ENCODE measurements at places on chromosomes 2 and 18.

DNA sequence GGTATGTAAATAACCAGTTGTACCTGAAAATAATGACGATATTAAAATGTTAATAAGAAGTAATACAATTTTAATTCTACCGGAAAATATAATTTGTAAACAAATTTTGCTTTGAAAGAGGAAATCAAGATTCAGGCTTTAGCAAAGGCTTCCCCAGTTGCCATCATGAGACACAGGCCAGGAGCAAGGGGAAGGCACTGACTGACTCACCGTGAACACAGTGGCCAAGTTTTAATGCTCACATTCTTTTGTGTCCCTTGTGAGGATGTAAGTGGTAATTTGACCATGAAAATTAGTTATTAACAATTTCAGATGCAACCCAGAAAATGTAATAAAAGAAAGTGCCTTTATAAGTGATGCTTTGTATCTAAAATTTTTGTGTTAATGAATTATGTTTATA lies 164.1 kb downstream of the GREB1L start:
- DNase-seq: no peak

DNA sequence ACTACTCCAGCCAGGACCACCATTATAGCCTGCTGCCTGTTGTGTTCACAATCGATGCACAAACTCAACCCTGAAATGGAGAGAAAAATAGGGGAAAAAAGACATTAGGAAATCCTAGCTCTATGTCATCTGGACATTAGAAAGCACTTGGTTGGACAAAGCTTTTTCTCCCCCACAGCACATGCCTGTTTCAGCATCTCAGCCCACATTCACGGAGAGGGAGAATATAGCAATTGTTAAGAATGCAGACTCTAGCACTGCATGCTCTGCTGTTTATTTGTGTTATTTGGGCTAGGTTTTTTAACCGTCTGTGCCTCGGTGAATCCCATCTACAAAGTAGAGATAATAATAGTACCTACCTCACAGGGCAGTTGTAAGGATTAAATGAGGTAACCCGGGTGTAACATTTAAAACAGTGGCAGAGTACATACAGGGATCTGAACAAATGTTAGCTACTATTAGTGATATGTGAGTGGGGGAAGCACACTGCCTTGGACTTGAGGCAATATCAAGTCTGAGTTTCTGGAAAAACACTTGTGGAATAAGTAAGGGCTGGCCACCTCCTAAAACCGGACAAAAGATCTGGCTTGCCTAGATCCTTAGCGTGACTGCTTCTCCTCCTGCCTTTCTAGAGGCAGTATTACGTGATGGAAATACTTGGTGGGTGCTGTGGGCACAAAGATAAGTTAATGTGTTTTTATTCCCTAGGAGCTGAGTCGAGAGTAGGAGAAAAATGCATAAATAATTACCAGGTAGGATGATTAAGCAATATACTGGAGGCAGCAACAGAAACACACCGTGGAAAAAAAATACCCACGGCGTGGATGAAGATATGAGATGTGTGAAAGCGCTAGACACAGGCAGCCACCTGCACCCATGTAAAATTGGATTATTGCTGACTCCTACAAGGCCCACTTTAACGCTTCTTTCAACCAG lies 1.0 kb upstream of the PPP1CB start:
- DNase-seq: peak; percentile 55

GRCh38 chr18:6368017-6368416 lies 46.7 kb downstream of the L3MBTL4 start:
- no peak for DNase-seq

GRCh38 chr2:201344663-201345366 lies 12.3 kb downstream of the FLACC1 start:
- DNase-seq: peak; percentile 32

GRCh38 chr18:51655327-51655698 lies 457.8 kb upstream of the MEX3C start:
- DNase-seq: no peak

DNA sequence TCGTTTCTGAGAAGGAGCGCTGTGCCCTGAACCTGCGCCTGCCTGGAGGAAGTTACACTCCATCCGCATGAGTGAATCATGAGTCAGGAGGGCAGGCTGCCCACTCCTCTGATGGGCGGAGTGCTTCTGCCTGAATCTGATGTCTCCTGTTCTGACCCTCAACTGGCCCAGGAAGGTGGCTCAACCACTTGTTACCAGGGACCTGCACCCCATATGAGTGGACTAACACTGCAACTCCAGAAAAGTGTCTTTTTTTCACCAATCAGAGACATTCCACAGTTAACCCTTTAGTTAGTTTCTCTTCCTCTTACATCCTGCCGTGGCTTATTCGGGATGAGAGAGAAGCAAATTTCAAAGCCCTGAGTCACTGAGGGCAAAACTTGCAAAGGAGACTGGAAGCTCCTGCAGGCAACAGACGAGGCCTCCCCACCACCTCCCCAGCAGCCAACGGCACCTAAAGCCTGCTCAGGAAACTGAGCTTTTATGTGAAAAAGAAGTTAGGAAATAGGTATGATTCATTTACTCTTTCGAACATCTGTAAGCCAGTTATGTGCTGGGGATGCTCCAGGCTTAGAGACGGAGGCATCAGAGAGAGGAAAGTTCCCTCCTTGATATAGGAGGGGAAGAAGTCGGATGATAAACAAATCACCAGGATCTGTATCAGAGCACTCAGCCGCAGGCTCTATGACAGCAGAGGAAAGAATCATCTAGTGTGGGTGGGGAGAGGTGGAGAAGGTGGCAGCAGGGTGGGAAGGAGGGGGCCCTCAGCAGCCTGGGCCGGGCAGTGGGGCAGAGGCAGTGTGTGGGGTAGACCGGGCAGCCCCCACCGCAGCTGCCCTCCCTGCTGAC lies 30.9 kb downstream of the MBP start:
- DNase-seq: no peak

DNA sequence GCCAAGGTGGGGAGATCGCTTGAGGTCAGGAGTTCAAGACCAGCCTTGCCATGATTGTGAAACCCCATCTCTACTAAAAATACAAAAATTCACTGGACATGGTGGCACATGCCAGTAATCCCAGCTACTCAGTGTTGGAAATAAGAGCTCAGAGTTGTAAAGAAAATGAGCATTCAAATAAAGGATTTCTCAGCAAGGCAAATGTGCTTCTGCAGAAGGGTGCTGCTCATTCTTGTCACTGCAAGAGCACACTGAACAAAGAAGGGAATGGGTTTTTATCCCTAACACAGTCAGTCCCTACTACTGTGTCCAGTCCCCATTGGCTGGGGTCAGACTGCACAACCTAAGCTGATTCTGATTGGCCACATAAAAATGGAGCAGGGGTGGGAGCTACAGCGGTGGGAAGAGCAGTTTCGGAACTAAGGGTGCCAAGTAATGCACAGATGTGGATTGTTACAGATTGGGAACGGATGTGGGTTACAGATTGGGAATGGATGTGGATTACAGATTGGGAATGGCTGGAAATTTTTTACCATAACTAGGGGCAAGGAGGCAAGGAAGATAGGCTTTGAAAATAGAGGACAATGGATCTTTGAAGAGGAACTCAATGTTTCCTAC lies 31.1 kb upstream of the TRAPPC8 start:
- no peak for DNase-seq

- DNase-seq: no peak
Measured at GRCh38 chr2:71595569-71595968, 142.2 kb downstream of the DYSF start.

GRCh38 chr2:46814160-46814961 lies 101.2 kb downstream of the MCFD2 start:
- no peak for DNase-seq

DNA sequence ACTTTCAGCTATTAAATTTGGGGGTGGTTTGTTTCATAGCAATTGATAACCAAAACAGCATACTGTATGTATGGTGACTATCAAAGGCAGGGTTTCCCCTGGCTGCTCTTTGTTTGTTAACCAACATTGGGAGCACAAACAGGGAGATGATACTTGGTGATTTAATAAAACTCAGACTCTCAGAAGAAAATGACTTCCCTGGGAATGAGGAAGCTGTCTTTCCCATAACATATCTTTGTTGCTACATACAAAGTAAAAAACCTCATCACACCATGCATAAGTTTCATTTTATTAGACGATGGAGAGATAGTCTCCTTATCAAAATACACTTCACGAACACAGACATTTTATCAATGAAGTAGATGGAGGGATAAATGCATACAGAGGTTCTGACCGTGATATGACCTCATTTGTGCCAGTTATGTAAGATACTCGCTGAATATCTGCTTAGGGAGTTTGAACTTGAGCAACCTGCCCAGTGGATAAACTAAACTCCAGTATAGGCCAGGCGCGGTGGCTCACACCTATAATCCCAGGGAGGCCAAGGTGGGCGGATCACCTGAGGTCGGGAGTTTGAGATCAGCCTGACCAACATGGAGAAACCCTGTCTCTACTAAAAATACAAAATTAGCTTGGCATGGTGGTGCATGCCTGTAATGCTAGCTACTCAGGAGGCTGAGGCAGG lies 3.8 kb upstream of the NFE2L2 start:
- DNase-seq: no peak

DNA sequence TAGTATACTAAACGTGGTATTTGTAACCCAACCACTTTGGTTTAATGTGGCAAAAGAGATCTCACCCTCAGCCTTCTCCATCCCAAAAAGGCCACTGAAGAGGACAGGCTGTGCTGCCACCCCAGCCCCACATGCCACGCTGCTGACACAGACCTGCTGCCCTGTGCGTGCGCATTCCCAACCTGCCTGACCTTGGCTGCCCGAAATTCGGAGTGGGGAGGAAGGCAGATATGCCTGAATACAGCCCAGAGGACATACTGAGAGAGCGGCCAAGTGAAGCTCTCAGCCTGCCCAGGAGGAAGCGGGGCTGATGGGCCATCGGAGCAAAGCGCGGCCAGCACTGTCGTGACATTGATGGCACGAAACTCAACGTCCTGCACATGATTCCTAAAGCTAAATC lies 70.0 kb downstream of the HDAC4 start:
- DNase-seq: no peak

GRCh38 chr2:236753606-236754270 lies 184.1 kb downstream of the ACKR3 start:
- DNase-seq: peak; percentile 57

GRCh38 chr2:241445426-241445825 lies 63.0 kb downstream of the STK25 start:
- DNase-seq: no peak

GRCh38 chr2:126722546-126722945 lies 66.6 kb downstream of the GYPC start:
- no peak for DNase-seq

GRCh38 chr18:10752382-10752781 lies 226.6 kb downstream of the NAPG start:
- no peak for DNase-seq

- DNase-seq: no peak
Measured at GRCh38 chr18:58640891-58641610, 12.2 kb upstream of the ALPK2 start.

GRCh38 chr2:72661985-72662384 lies 163.8 kb downstream of the EXOC6B start:
- no peak for DNase-seq

DNA sequence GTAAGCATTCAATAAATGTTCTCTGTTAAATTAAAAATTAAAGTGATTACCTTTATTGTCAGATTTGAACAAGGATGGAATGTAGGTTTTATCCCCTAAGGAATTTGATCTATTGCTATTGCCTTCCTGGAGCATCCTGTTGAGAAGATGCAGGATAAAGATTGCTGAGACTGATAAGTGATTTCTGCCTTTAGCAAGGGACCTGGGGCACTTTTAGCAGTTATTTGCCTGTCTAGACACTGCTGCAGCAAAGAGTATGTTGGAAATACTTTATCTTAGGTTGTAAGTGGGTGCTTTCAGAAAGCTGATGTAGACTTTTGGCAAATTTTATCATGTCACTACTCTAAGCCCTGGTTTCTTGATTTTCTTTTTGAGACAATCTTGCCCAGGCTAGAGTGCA lies 69.5 kb downstream of the FAM117B start:
- DNase-seq: no peak

GRCh38 chr2:37576831-37577230 lies 94.6 kb downstream of the CDC42EP3 start:
- no peak for DNase-seq

- no peak for DNase-seq
Measured at GRCh38 chr18:6628187-6628586, 101.3 kb upstream of the ARHGAP28 start.

DNA sequence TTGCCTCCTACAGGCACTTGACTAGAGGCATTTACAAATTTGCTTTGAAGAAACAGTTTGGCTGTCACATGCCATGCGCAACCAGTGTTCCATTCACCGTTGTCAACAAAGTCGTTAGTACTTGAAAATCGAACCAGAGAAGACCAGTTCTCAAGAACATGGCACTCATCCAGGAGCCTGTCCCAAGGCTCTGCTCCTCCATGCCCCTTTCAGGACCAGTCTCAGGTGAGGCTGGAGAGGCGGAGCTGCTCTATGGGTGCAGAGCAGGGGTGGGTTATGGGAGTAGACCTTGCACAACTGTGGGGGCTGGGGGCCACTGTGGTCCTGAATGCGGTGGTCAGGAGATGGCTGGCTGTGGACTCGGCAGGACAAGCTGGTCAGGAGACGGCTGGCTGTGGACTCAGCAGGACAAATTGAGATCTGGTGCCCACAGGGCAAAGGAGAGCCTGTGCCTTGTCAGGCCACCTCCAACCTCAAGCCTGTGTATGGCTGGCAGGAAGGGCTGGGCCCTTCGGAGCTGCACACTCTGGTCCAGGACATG lies 12.3 kb upstream of the ATP9B start:
- DNase-seq: no peak

DNA sequence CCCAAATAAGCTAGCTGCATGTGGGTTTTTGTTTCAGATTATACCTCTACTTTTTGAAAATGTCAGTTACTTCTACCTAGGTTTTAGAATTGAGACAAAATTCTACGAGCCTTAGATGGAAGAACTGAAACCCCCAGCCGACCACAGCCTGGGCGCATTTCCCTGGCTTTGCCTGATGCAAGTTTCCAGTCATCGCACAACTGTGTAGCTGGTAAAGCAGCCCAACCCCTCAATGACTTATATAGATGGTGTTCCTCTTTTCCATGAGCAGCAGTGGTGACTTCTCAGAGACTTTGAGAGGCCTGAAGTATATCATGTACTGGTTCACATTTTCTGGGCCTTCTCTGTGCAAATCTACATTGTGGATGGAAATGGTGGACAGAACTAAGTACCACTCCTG lies 515.4 kb upstream of the RAB6C start:
- no peak for DNase-seq

GRCh38 chr2:71948781-71949536 lies 198.7 kb downstream of the CYP26B1 start:
- no peak for DNase-seq

All from NAMALWA (cell line).